AG04450 (cell line): ENCODE measurements at places on chromosomes 13 and 19.

DNA sequence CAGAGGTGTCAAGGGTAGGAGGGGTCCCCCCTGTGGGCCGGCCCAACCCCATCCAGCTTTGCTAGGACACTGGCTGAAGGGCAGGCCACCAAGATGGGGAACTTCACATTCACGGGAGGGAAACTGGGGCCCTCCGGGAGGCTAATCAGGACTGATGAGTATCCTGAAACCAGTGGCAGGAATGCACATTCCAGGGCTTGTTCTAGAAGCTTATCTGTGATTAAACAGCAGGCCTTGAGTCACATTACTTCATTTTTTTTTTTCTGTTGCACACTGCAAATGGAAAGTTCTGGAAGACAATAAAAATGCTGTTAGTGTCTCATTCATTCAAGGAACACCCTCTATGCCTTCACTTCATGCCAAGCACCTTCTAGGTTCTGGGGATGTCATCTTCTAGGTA, 15.5 kb upstream of the SIGLEC11 start:
- no peak for DNase-seq

DNA sequence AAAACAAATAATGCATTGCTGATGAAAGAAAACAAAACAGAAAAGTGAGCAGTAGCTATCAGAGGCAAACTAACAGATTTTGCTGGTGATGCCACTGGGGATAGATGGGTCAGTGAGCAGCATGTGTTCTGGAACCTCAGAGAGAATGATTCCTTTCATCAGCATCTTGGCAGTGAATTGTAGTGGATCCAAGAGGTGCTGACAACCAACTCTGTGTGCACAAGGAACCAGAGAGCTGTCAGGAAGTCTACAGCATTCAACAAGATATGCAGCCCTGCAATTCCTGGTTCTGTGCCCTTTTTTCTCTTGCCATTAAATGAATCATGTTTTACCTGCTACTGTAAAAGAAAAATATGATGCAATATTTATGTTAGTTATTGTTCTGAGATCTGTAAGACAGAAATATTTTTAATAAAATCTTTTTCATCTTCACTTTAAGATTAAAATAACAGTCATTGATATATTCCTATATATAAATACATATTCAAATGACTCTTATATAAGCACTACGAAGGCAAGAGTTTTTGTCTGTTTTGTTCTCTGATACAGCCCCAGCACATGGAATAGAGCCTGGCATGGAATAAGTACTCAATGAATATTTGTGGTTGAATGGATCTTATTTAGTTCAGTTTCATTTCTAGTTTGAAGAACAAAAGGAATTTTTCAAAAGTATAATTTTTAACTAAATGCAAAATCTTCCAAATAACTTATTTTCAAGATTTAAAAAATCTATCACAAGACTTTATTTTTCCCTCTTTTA, 80.8 kb downstream of the FREM2 start:
- DNase-seq, result no peak

DNA sequence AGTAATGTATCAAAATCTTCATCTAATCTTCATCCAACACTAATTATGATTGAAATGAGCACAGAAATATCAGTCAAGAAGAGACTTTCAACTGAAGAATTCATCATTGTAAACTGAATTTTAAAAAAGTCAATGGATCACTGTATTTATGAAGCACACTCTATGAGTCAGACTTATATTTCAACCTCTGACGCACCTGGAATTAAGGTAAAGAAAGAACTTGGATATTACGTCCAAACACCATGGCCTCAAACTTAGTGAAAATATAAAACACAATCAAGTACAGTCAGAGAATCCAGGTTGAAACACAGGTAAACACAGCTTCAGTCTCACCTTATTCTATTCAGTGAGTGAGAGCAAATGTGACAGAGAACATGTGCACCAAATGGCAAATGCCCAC, 39.5 kb downstream of the MIPEP start:
- DNase-seq, result no peak

DNA sequence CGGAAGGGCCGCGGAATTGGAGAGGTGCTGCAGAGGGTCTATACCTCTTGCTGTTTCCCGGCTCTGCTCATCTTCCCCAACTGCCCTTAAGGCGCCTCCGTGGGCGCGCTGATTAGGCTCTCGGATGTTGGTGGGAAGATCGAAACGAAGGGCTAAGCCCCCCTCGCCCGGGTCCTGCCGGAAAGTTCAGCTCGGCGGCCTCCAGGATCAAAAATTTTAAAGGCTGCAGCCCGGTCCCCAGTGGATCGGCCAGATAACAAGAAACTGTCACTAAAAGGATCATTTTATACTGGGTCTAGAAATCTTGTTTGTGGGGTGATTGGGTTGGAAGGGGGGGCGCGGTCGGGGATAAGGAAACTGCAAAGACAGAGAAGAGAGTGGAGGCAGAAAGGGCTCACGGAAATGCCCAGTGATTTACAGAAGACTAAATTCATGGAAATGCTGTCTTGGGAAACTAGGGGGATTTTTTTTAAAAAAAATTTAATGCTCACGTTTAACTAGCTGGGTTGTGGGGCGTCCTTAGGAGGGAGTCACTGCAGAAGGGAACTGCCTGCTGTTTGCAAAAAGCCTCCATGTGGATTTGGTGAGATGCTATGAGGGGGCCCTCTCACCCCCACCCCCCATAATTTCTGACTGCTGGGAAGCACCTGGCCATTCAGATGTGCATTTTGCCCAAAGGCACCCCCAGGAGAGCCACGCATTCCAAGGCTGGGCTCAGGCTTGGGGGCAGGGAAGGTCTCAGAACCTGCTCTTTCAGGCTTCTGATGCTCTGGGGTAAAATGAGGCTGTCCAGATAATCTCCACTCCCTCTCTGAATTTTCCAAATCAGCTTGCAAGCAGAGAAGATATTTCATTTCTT, 7.7 kb downstream of the CDX2 start:
- DNase-seq, result no peak

- no peak for DNase-seq
These were observed 119.3 kb downstream of the IRS2 start for GRCh38 chr13:109667056-109667455.

- DNase-seq, result no peak
These were observed 151.2 kb downstream of the DIAPH3 start for GRCh38 chr13:60012488-60012887.
